ENCODE measurements at places on chromosomes 5 and 9.

DNA sequence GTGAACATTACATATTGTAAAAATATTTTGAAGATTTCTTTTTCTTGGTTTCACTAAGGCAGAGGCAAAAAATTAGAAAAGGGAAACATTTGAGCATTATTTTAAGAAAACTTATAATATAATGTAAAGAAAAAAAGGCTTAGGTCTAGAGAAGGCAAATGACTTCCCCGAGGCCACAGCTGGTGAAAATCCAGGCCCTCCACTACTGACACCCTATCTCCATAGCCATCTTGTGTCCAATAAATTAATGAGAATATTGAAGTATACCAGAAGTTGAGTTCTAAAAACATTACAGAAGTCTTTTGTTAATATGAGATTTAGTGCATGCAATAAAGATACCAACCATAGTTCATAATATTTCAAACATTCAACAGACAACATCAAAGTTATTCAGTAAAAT is 459.9 kb upstream of the RORB start:
- no peak for DNase-seq

- DNase-seq, result no peak
Measured at GRCh38 chr9:113301548-113301947, 1.6 kb downstream of the RNF183 start.

DNA sequence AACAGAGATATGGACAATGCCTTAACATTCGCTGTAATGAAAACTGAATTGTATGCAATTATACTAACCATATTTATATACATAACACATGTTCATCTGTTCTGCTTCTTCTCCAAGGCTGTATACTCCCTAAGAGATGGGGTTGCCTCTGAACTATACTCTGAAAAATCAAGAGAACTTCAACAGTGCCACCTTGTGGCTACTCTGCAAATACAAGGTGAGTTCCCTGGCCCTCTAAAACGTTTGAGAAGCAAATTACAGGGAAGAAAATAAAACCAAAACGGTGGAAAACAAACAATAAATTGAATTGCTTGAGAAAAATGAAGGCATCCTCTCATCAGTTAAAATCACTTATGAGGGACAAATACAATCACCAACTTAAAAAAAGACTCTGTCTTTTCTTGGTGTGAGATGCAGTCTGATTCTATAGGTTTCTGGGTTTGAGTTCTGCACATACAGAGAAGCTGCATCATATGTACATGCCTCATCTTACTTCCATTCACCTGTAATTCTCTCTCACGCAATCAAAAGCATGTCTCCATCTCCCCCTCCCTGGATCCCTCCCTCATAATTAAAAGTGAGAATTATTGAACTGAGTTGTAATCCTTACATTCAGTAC is 98.6 kb downstream of the FBXW11 start:
- DNase-seq, result no peak

GRCh38 chr5:36723912-36724311 is 117.5 kb downstream of the SLC1A3 start:
- no peak for DNase-seq

- no peak for DNase-seq
Measured at GRCh38 chr9:116074658-116075057, 78.9 kb upstream of the PAPPA start.

GRCh38 chr5:109619606-109620005 is 70.1 kb upstream of the MAN2A1 start:
- no peak for DNase-seq

GRCh38 chr9:134034215-134035040 is 9.1 kb downstream of the BRD3OS start:
- DNase-seq, result no peak

- peak; percentile 37 for DNase-seq
Measured at GRCh38 chr9:97983589-97984187, 547 bp downstream of the ANP32B start.

DNA sequence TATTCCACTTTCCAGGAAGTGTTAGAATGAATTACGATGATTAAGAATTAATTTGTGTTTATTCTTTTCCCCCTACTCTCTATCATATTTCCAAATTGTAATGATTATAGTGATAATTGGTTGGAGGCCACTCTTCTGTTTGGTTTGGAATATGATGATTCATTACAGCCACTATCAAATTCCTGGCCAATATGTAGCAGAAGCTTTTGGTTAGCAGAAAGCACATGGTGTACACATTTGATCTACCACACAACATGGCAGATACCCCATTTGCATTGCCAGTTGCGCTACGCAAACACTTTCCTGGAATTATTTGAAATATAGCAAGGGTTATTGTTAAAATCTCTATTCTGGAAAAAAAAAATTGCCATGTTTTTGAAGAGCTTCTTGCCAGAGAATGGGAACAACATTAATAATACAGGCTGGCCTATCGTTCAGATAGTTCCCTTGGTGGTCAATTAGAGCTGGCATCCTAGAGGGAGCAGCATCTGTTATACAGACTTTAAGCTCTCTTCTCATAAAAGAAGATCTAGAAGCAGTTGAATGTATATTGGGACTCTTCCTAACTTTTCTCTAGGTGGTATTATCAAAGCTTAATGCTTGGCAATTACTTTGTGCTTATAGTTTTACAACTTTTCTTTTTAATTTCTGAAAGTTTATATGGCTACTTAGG is 455.0 kb upstream of the ACTBL2 start:
- no peak for DNase-seq

DNA sequence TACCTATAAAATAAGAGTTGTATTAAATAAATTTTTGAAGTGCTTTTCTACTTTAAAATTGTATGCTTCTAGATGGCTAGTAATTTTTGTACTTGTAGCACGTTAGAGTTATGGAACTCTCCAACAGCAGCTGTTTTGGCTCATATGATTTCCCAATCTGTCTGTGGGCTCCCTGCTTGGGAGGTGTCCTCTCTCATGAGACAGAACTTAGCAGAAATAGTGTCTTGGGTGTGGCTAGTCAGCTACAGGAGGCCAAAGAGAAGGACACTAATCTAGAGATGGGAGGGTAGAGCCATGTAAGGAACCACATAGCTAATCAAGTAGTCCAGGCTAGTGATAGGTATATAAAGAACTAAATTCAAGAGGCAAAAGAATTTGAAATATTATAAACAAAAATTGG is 78.4 kb upstream of the DAB2 start:
- DNase-seq, result no peak

GRCh38 chr5:32193591-32193990 is 19.5 kb upstream of the GOLPH3 start:
- DNase-seq, result no peak

- no peak for DNase-seq
Measured at GRCh38 chr5:17497446-17497845, 585 bp upstream of the TAF11L2 start.

GRCh38 chr5:115439042-115439441 is 105.5 kb downstream of the FEM1C start:
- no peak for DNase-seq

- DNase-seq, result no peak
Measured at GRCh38 chr5:136166909-136167308, 26.1 kb downstream of the SMIM32 start.

- DNase-seq, result no peak
Measured at GRCh38 chr5:57784121-57784520, 301.5 kb upstream of the ACTBL2 start.

- no peak for DNase-seq
Measured at GRCh38 chr9:21801683-21802417, 586 bp upstream of the MTAP start.

DNA sequence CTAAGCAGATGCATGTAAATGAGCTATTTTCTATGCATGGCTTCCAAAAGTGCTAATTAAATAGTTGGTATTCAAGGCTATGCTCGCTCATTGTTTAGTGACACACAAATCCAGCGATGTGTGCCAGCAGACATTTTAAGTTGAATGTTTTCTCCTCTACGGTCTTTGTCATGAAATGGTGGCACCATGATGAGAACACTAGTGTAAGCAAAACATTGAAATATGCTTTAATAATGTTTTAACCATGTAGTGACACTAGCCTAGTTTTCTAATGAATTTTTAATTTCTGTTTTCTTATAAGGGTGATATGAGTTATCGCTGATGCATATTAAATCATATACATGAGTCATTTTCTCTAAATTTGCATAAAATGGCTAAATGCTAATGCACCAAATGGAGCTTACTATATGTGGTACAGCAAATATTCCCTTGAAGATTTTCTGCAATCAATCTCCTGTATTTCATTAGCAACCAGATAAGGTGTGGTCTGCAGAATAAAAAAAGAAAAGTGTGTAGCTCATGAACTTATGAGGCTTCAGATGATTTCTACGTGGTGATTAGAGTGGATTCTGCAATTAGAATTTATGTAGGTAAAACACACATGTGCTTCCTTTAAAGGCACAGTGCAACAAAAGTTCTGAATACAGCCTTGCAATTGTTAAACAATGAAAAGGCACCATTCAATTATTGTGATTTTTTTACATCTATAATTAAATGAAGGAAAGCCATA is 226.6 kb downstream of the MEF2C start:
- no peak for DNase-seq

GRCh38 chr5:108813673-108814072 is 66.0 kb downstream of the FER start:
- DNase-seq, result no peak

DNA sequence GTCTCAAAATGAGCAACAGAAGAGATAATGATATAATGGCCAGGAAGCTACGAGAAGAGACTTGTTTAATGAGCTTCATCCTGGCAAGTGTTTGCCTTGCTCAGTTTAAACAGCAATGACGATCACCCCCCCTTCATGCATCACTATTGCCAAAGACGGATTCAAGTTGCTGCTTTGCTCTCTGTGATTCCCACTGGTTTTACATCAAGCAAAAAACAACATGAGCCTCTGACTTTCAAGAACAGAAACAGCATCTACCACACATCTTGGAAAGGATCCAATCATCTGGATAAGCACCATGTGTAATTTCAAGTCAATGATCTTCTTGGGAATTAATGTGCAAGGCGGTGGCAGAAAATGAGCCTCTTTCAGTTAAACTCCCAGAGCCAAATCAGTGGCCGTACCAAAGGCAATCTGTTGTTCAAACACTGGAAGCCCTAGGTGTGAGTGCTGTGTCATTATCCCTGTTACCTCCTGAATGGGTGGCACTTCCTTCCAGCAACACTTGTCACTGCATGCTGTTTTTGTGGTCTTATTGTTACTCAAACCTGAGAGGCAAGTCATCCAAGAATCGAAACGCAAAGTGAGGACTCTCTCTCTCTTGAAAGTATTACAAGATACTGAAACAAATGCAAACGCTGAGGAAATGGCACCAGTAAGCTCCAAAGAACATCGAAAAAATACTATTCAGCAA is 72.8 kb downstream of the MED27 start:
- DNase-seq, result no peak

DNA sequence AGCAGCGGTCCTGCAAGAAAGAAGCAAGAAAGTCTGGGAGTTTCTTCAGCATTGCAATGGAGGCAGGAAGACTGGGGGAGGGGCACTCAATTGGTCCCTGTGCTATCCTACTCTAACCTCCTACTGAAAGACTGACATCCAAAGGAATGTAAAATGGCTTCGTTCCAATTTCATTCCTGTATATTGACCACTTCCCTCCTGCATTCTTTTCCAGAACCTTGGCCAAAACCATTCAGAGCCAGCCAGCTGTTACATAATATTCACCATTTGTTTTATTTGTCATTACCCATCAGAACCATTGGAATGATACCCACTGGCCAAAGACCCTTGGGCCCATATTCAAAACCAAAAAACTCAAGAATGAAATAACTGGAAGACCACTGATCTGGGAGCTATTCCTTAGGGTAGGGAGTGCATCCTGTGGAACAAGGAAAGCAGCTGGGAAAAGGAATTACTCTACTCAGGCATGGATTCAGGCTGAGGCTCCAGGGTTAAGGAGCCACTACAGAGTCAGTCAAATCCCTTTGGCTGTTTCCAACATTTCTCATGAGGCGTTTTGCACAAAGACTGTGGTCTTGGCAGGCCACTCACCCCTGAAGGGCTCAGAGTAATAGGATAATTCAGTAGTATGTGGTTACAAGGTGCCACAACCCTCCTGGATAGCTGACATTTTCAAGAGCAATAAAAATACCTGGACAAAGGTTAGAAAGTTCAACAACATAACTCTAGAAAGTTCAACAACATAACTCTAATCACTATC is 148.7 kb upstream of the SLC1A3 start:
- no peak for DNase-seq

GRCh38 chr9:133763272-133764183 is 25.4 kb upstream of the SARDH start:
- no peak for DNase-seq

DNA sequence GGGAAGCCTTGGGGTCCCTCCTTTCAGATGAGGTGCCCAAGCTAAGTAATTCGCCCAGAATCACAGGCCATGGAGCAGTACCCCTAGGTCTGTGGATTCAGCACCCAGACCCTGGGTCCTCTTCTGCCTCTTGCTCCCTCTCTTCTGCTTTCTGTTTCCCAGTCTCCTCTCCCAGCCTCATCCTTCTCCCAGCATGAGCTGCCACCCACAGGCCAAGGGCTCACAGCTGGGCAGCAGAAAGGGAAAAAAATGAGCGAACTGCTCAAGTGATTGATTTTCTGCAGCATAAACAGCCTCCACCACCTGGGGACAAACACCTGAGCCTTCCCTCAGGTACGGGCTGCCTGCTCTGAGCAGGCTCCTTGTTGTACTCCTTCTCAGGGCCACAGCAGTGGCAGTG is 113.9 kb upstream of the SAP30L start:
- no peak for DNase-seq

DNA sequence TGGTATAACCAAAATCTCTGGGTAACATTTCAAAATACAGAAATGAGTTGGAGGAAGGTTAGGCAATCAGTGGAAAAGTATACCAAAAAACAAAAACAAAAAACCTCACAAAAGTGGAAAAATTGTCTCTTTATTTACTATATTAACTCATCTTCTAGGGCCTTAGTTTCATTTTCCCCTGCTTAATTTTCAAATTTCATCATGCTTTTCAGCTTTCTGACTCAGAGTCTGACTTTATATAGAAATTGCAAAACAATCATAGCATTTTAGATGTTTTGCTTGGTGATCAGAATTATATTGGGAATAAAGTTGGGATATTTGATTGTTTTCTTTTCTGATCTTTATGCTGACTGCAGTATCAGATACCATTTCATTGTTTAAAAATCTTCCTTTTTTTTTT is 257.0 kb upstream of the PRR16 start:
- DNase-seq, result no peak

GRCh38 chr5:131224387-131225201 is 39.3 kb upstream of the CDC42SE2 start:
- DNase-seq, result no peak

DNA sequence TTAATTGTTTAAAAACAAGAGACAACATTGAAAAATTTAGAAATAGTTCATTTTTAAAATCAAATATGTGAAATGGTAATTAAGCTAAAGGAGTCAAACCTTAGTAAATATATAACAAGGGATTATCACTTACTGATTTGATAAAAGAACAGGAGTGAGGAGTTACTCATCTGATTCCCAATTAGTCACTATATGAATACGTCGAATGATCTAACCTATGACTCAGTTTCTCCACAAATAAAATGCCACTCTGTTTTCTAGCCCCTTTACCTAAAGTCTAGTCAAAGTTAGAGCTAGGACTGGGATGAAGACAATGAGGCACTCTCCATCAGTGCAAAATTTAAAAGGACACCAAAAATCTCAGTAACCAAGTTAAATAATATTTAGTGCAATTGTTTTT is 70.4 kb upstream of the RASEF start:
- no peak for DNase-seq

Data from stimulated activated CD8-positive, alpha-beta memory T cell treated with anti-CD3 and anti-CD28 coated beads, Interleukin-7, amount 100 ng/mL, for 24 hours (primary cell).